ENCODE measurements at places on chromosomes 3 and 15. TPM values are rescaled to one million over a fixed set of nuclear protein-coding genes. Genes with fewer than 3 reads are reported as not detected.

The CLRN1 gene
- not detected for total RNA-seq

DNA sequence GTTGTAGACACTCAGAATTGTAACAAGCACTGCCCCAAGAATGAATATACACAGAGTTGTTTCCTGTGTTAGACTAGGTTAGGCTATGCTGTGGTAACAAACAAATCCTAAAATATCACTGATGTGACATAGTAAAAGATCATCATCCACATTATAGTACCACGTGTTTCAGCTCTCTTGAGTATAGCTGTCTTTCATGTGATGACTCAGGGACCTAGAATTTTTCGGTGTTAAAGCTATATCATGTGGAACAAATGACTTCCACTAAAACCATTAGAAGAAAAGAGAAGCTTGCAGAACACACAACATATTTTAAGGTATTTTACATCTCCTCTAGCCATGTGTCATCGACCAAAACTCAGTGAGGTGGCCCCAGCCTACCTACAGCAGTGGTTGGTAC is 307.9 kb upstream of the RBMS3 start:
- DNase-seq, result peak; percentile 68

DNA sequence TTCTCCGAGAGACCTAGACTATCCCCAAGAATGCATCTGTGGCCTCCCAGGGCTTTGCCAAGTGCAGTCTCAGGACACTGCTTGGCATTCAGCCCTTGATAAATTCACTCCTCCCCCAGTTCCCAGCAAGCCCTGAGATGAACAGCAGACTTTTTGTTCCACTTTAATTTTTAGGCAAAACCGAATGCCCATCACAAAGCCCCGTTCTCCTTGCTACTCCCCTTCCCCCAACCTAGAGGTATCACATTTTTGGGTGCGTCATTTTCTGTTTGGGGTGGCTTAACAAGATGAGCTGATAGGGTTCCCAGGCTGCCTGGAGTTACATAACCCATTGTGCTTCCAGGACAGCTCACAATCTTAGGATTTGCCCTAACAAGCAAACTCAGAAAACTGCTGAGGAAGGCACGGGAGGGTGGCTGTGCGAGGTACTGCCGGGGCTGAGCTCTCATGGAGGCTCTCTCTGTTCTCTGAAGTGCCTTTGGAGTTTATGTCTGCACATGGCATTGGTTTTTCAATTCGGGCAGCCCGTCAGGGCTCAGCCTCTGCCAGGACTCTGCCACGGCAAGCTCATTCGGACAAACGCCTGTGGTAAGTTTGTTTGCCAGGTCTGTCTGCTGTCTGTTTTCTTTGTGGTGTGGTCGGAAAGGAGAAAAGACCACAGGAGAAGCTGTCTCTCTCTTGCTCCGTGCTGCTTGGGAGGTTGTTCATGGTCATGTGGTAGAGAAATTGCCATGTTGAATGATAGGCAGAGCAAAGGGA is at the start of gene TRAK1:
Gene TRAK1 (plus strand): TSS at position 385 of the 759 bp plus-strand sequence. CDS start 113 bp downstream, at position 498.
- peak; percentile 88 for DNase-seq

The KNG1 gene
- not detected for total RNA-seq

The GABRR3 gene
- not detected for total RNA-seq

DNA sequence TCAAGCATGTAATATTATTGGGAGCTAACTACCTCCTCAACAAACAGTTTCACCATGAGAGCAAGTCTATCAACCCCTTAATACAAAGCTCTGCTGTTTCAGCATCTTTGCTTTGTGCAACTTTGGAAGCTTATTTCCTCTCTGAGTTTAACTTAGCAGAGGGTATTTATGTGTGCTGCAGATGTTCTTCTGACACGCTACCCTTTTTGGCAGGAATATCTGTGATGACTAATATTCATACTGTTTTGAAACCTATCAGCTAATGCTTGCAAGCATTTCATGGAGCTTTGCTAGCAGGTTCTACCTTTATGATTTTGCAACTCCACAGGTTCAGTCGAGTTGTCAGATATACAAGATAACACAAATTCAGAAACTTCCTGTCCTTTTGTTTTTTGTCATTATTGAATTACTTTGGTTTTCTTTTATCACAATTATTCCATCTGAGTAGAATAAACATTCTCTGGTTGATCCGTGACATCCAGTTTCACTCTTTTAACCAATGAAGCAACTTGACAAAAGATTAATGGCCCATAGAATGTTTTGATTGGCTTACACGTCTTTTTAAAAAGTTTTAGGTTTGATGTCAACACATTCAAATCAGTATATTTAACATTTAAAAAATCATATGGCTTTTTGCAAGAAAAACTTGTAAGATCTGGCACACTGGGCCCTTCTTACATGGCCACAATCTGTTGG is 1.7 kb upstream of the SLC9A9 start:
- DNase-seq, result peak; percentile 81

- no peak for DNase-seq
Observed at GRCh38 chr15:89455535-89455934, 40.8 kb downstream of the RHCG start.

The CIB2 gene
- total RNA-seq, result 6.5 TPM

- no peak for DNase-seq
Observed at GRCh38 chr3:133455281-133455680, 55.4 kb downstream of the BFSP2 start.

DNA sequence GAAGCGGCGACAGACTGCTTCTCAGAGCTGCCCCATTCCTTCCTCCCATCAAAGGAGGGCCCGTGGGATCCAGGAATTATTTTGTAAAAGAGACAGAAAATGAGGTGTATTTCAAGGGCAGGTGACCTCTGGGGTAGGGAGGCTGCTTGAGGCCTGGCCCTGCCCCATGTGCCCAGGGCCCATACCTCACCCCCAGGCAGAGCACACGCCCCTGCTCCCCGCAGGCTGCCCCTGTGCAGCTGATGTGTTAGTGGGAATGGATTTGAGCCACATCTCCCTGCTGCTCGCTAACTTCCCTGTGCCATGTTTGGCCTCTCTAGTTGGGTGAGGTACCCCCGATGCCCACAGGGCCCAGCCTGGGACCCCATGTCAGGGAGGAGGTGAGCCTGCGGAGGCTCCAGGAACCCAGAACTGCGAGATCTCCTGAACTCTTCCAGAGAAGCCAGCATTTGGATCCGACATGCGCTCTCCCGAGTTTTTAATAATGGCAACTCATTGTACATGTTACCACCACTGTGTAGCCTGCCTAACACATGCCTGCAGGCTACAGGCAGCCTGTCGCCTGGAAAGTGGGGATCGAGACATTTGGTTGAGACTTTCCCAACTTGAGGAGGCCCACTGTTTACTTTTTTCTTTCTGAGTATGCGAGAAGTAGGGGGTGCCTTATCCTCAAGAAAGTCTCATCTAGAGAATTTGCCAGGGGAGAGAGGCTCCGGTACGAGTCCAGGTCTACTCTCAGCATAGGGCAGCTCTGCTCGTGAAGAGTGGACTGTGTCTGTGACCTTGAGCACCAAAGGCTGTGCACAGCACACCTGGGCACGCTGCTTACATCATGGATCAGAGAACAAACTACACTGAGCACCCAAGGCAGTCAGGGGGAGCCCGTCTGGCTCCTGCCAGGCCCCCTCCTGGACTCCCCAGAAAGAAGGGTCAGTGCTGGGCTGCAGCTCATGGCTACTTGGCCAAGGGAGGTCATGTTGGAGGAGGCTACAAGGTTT is 36.1 kb downstream of the PCSK6 start:
- DNase-seq, result no peak

The EOGT gene
- total RNA-seq, result 35.2 TPM

GRCh38 chr3:109784285-109784684 is 446.9 kb upstream of the DPPA4 start:
- DNase-seq, result no peak

- no peak for DNase-seq
Observed at GRCh38 chr15:49199666-49200065, 29.6 kb downstream of the GALK2 start.

The PTPN23 gene
- total RNA-seq, result 40.4 TPM

The ISLR gene
- 1.6 TPM for total RNA-seq

DNA sequence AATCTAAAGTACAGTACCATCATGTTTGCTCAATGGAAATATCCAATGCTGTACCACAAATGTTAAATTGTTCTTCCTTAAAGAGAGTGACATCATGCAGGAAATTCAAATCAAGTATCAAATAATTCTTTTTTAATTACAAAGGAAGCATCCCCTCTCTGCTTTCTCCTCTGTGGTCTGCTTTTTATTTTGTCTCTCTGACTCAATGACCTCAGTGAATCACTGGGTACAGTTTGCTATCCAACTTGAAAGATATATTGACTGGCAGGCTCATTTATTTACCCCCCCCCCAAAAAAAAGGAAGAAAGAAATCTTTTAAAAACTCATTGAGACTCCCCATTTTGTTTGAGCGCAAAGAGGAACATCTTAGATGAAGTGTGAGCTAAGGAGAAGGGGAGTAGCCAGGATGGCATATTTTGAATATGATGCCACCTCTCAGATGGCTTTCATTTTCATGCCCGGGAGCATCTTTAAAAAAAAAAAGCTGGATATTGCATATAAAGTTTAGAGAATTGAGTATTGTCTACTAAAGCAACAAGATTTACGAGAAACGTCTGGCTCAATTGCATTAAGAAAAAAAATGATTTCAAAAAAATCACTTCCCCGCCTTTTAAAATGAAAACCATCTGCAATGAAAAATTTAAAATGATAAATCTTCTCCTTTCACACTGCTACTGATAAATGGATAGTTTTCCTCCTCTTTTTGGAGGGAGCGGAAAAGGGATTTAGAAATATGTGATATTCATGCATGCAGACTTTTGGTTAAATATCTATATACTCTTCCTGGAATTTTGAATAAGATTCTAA is 307.1 kb upstream of the DPH6 start:
- no peak for DNase-seq

DNA sequence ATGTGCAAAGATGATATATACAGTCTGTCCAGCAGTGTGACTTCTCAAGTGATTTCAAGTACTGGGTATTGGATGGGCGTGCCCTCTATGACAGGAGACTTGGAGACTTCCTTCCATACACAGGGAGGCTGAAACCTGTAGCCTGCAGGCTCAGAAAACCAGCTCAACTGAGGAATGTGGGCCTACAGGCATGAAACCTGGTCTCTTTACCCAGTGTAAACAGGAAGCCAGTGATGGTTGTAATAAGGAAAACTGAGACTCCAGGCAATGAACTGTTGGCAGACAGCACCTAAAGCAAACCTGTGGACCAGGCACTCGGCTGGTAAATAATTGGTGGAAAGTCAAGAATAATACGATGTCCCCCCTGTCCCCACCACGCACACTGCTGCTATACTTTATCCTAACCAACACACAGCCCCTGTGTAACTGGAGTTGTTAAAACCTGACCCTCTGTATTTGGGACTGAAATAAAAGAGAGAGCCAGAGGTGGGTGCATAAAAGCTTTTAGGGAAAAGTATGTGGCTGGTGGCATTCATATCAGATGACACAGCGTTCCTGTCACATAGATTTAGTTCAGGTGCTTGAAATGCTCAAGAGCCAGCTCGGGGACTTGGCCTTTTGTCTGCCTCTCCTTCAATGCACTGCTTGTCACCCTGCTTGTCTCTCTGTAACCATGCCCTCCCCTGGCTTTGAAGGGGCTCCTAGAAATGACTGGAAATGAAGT is 144.7 kb downstream of the TPRG1 start:
- DNase-seq, result no peak

- no peak for DNase-seq
Observed at GRCh38 chr15:54032066-54032465, 53.8 kb downstream of the UNC13C start.

DNA sequence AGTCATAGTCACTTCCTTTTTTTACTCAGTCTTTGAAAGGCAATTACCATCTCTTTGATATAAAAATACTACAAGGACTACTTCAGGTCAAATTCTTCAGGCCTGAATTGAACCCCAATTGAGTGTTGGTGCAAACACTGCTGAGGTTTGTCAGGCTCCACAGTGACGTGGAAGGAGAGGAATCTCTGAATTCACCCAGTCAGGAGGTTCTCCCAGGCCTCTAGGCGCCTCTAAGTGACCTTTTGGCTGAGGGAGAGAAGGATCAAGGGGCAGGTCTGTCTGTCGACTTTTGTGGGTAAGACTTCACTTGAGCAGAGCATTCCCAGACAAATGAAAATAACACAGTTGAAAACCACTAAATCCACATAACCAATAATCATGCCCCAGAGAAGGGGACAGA is 227.6 kb upstream of the CHRNA7 start:
- no peak for DNase-seq

GRCh38 chr3:189727158-189727557 is 96.0 kb downstream of the TP63 start:
- DNase-seq, result no peak

GRCh38 chr3:31361371-31362273 is 171.1 kb upstream of the STT3B start:
- DNase-seq, result peak; percentile 95

The FURIN gene
- 122 TPM for total RNA-seq

- DNase-seq, result no peak
Observed at GRCh38 chr3:184348057-184348382, 10.6 kb downstream of the FAM131A start.

GRCh38 chr3:9298236-9298635 is 48.8 kb upstream of the SRGAP3 start:
- peak; percentile 28 for DNase-seq

- DNase-seq, result no peak
Observed at GRCh38 chr3:112693186-112693585, 52.2 kb upstream of the CCDC80 start.

DNA sequence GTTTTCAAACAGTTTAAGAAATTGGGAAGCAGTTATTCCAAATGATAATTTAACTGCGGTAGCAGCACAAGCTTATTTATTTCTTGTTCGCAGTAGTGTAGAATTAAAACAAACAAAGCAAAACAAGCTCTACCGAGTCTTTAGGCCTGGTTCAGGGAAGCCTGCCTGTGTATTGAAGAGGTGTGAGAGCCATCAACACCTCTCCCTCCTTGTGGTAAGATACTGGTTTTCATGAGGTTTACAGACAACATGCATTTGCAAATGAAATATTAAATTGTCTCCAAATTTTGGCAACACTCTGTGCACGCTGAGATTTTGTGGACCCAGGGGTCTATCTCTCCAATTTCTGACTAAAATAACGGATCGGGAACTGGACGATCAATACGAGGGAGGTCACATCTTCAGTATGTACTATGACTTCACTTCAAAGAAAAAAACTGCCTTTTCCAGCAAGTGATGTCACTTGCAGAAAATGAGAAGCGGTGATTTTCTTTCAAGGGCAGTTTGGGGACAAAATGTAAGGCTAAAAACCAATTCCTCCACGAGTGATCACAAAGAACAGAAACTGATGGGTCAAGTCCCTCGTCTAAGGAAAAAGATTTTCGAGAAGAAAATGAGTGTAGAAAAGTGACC is 721 bp downstream of the ATR start:
- DNase-seq, result peak; percentile 37

DNA sequence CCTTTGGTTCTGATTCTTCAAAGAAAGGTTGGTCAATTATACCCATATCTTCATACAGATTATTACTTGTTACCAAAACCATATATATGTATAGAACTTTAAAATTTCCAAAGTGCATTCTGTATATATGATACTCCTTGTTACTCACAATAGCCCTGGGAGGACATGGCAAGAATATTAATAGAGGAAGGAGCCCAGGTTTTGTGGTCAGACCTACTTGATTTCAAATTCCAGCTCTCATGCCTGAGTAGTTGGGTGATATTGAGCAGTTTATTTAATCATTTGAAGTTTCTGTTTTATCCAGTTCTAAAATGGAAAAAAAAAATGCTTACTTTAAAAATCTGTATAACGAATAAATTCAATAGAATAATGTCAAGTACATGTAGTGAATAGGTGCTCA is 2.5 kb downstream of the IL1RAP start:
- peak; percentile 64 for DNase-seq

The CASR gene
- not detected for total RNA-seq

The STAC gene
- 7.1 TPM for total RNA-seq

Measured in astrocyte (in vitro differentiated cells and primary cell).